ENCODE measurements at places on chromosomes 3 and 15.

GRCh38 chr15:52256366-52256765 lies 39.2 kb downstream of the MYO5C start:
- DNase-seq, result no peak

DNA sequence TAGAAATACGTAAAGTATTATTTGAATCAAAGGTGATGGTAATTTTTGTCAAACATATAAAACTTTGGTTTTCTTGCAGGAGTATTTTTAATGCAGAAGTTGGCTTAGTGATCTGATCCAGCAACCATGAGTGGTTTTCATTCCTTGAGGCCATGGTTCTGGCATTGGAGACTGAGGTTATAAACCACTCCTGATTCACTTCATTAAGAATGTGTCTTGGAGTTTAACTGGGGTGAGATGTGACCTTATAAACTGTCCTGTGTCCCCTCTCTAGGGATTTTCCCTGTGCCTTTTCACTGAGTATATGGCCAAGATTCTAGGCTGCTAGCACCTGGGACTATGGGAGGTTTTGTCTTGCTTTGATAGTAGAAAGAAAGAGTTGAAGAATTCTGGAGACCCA lies 94.3 kb downstream of the RYR3 start:
- no peak for DNase-seq

DNA sequence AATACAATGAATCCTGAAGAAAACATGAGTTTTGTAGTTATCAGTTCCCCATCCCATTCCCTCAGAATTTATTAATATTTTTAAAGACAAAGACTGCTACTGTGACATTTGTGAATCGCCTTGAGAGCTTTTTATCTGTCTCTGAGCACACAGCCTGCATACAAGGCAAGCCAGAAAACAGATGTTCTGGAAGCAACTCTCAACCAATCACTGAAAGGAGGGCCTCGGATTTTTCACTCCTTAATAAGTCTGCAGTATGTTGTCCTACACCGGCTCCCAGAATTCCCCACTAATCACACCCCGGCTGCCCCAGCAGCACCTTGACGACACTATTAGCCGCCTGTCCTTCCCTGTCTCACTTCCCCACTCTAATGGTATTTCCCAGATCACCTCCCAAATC lies 138.5 kb downstream of the ZNF621 start:
- no peak for DNase-seq

- peak; percentile 49 for DNase-seq
These were observed 17.6 kb downstream of the EMC7 start for GRCh38 chr15:34084086-34084485.

GRCh38 chr3:21310161-21310560 lies 440.8 kb downstream of the ZNF385D start:
- peak; percentile 23 for DNase-seq

DNA sequence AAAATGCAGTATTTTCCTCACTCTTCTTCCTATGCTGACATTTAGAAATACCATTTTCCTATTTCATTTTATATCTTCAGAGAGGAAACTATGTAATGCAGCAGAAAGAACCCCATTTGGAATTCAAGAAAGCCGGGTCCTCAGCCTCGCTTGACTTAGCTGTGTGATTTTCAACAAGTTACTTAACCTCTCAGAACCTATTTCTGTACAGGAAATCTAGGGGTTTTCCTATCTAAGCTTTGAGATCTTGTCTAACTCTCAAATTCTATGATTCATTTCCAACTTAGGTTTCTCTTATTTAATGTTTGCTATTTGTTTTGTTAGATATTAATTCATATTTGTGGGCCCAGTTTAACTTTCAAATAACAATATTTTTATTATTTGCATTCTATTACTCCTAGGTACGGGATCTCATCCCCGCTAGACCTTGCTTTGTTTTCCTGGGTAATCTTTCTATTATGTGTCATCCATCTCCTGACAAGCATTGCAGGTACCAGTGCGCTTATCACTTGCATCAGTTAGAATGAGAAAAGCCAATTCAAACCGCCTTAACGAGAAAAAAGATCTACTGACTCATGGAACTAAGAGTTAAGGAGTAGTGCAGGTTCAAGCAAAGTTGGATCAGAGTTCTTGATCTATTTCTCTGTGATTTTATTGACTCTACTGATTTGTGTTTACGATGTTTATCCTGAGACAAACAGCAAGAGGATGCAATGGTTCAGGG lies 70.6 kb upstream of the BHLHE40 start:
- DNase-seq, result no peak

GRCh38 chr3:173411375-173411973 lies 13.9 kb downstream of the NLGN1 start:
- peak; percentile 68 for DNase-seq

DNA sequence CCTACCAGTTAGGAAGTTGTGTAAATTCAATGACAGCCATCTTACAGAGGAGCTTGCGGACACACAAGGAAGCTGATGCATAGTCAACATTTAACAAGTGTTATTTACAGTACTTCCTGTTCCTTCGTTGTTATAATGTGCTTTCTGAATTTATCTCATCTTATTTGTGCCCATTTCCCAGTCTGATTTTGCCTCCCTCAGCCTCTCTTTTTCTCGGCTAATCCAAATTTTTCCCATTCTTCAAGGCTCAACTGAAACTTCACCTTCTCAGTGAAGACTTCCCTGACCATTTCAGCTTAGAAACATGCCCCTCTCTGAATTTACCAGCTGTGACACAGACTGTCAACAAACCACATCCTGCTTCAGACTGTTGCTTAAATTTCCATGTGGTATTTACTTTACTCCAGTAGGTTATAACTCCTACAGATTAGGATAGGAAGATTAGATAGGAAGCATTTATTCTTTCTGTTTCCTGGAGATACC lies 55.7 kb upstream of the CP start:
- DNase-seq, result peak; percentile 92

GRCh38 chr3:116056280-116056679 lies 389.0 kb downstream of the LSAMP start:
- no peak for DNase-seq

DNA sequence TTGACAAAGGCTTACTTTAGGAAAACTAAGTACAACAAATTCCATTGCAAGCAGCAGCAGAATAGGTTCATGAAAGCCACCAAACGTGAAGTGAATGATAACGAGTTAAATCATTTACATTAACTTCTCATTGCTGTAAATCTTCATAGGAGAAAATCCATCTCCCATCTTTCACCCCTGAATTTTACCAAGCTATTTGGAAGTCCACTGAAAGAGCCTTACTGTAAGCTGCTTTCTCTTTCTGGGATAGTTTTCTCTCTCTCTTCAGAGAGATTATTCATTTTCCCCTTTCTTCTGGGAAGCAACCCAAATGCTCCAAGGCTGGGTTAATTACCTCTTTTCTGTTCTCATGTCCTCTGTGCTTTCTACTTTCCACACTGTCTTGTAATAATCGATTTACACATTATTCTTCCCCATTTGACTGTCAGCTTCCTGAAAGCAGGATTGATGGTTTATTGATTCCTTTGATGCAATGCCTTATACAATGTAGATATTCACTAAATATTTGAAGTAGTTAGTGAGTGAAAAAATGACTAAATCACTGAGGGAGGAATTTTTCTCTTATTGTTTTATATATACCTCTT lies 914.3 kb upstream of the ARPP21 start:
- no peak for DNase-seq

GRCh38 chr3:195147649-195148080 lies 123.3 kb downstream of the XXYLT1 start:
- peak; percentile 69 for DNase-seq

DNA sequence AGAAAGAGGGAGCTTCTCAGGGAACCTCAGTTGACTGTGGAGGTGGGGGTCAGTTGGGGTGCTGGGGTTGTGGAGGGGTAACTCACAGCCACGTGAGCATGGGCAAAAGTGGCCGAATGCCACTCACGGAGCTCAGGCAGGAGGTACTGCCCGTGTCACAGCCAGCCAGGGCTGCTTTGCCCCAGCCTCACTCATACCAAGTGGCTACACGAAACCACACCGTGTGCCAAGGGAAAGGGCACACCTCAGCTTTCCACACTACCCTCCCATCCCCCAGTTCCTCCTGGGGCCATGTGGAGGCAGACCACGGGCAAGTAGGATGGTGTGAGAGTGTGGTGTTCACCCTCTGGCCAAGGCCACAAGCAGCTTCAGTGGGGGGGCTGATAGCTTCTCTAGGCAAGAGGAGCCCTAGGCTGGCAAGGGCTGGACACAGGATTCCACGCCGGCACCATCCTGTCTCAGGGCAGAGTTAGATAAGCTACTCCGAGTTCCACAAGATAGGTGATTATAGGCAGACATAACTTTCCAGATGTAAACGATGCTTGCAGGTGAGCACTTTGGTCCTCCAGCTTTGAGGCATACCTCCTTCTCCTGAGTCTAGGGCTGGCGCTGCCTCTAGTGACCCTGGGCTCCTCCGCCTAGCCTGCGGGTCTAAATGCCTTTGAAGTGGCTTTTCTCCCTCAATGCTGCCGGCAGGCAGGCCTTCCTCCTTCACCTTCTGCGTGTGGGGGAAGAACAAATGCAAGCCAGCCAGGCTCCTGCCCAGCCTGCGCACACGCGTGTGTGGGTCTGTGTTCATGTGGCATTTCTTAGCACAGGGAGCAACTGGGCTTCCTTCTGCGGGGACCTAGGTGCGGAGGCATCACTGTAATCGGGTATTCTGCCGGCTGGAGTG lies 25.0 kb downstream of the RGMA start:
- no peak for DNase-seq

DNA sequence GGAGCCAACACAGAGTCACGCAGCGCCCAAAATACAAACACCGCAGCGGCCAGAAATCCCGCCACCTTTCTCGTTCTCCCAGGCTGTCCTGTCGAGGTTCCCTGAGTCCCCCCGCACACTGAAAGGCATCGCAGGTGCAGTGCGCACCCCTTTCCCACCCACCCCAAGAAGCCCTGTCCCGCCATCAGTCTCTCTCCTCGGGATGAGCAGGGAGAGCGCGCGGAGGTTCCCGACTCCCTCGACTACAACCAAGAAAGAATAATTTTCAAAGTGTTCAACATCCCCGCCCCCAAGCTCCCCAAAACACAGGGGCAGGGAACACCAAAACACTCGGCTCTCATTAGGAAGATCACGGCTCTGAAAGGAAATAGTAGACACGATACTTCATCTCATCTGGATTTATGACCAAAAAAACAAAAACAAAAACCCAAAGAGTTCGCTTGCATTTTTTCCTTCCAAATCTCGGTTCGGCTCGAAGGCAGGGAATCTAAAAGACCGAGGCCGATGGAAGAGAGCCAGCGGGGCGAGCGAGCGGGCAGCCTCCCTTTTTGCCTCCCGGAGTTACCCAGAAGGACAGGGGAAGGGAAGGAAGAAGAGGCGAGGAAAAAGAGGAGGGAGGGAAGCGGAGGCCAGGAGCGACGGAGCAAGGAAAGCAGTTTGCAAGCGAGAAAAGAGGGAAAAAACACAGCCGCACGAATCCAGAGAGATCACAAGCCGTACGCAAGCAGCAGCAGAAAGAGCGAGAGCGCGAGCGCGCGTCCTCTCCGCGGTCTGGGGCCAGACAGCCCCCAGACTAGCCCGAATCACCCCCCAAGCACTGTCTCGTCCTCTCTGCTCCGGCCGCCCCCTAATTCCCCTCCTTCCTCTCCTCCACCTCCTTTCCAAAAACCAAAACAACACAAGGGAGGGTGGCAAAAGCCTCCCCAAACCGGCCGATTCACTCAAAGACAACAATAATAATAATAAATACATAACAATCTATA lies 808 bp downstream of the BCL6 start:
- DNase-seq, result peak; percentile 71

DNA sequence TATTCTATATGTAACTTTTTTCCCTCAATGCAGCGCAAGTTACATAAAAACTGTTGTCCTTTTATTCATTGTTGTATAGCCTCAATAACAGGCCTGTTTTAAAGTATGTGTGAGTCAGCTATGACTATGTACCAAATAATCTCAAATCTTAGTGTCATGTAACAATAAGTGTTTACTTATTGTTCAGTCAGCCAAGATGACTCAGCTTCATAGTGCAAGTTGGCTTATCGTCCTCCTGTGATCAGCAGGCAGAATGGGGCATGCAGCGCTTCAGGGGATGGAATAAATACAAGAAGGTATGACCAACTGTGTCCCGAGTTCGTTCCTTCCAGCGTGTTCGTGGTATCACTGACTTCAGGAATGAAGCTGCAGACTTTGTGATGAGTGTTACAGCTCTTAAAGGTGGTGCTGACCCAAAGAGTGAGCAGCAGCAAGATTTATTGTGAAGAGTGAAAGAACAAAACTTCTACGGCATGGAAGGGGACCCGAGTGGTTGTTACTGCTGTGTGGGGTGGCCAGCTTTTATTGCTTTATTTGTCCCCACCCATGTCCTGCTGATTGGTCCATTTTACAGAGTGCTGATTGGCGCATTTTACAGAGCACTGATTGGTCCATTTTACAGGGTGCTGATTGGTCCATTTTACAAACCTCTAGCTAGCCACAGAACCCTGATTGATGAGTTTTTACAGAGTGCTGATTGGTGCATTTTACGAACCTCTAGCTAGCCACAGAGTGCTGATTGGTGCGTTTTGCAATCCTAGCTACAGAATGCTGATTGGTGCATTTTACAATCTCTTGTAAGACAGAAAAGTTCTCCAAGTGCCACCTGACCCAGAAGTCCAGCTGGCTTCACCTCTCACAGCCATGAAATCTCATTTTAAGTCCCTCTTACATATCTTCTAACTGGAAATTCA lies 1016.0 kb downstream of the MCTP2 start:
- peak; percentile 76 for DNase-seq

DNA sequence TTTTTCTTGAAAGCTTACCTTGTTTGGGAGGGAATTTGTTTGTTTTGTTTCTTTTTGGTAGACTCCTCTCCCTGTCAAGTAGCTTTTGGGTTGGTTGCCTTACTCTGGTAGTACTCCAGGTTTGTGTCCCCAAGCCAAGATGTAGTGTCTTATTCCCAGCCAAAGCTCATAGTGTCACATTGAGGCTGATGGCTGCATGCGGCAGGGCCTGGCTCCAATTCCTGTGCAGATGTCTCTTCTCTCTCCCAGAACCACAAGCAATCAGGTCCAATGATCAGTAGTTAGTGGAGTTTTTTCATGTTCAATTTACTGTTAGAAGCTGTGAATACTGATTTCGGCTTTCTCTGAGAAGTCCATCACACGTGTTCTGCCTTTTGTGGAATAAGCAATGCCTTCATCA lies 221.1 kb upstream of the THBS1 start:
- no peak for DNase-seq

GRCh38 chr3:141644931-141645330 lies 93.2 kb upstream of the RNF7 start:
- no peak for DNase-seq

DNA sequence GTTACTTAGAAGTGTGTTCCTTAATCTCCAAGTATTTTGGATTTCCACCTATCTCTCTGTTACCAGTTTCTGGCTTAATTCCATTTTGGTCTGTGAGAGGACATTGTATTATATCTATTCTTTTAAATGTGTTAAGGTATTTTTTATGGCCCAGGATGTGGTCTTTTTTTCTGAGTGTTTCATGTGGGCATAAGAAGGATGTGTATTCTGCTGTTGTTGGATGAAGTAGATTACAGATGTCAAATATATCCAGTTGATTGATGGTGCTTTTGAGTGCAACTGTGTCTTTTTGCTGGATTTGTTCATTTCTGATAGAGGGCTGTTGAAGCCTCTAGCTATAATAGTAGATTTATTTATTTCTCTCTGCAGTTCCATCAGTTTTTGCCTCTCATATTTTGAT lies 136.5 kb upstream of the AZI2 start:
- no peak for DNase-seq

- no peak for DNase-seq
These were observed 26.0 kb downstream of the SLC41A3 start for GRCh38 chr3:126057936-126058335.

- no peak for DNase-seq
These were observed 40.0 kb downstream of the ATP2C1 start for GRCh38 chr3:130933801-130934345.

Data from osteoblast (primary cell).